ENCODE measurements at places on chromosomes 1 and 21.

GRCh38 chr1:156586892-156587477 is 4.6 kb upstream of the NAXE start:
- no peak for DNase-seq

DNA sequence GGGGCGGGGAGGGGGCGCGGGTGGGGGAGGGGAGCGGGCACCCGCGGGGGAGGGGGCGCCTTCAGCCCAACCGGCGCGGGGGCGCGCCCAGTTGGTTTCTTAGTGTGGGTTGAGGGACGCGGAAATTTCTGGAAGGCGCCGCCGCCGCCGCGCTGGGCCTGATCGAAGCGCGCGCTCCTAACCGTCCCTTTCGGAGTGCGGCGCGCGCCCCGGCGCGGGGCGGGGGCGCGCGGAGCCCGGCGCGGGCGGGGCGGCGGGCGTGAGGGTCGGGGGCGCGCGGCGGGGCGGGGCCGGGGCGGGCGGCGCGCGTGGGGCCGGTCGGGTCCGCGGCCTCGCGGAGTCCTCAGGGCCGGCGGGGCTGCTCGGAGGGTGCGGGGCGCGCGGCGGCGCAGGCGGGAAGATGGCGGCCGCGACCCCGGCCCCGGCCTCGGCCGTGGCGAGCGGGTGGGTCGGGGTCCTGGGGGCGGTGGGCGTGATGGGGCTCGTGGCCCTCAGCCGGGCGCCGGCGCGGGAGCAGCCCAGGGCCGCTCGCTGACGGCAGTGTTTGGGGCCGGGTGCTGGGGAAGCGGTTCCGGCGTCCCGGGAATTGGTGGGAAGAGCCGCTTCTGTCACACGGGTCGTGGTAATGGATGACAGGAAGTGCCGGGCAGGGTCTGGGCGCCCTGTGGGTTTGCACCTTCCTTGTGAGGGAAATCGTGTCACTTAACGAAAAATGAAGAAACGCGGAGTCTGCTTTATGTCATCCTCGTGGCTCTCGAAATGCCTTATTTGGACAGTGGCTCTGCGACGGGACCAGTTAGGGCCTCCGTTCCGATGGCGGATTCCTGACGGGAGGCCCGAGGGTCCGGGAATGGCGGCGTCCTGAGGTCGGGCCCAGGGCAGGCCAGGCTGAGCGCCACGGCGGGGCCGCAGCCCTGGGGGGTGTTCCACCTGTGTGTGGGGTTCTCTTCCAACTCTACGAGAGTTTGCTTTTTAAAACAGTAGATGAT is 764 bp downstream of the PKNOX1 start:
- DNase-seq: peak; percentile 81

- no peak for DNase-seq
Measured at GRCh38 chr1:236862615-236863211, 67.6 kb downstream of the MTR start.

DNA sequence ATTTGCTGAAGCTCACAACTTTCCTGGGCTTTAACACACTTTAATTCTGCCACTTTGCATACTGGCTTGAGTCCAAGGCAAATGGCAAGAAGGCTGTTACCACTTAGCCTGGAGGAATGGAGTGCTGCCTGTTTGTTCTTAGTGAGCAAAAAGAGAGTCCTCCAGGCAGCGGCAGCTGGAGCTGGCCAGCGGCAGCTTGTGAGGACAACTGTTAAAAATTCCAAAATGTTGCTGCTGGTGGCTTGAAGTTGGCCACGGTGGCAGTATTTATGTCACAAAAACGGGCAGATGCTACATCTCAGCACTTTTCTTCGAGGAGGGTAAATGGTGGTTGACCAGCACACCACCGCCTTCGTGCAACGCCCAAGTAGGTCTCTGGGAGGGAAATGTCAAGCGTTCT is 27.3 kb downstream of the STPG1 start:
- no peak for DNase-seq

DNA sequence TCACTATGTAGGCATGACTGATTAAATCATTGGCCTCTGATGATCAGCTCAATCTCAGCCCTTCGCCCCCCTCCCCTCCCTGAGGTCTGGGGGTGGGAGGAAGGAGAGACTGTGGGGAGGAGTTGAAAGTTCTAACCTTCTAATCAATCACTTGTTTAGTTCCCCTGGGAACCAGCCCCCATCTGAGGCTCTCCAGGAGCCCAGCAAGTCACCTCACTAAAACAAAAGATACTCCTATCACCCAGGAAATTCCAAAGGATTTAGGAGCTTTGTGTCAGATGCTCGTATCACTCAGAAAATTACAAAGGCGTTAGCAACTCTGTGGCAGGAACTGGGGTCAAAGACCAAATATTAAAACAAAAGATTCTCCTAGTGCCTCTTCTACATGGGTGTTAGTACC is 21.6 kb downstream of the SYF2 start:
- no peak for DNase-seq

- DNase-seq: no peak
Measured at GRCh38 chr1:29346576-29346975, 110.3 kb downstream of the PTPRU start.

- no peak for DNase-seq
Measured at GRCh38 chr21:46254208-46254975, 25.8 kb upstream of the LSS start.
